ENCODE measurements at places on chromosomes 1 and 21.

GRCh38 chr1:3068564-3069431 lies at the start of gene PRDM16:
PRDM16 (plus strand) TSS chr1:3069203; CDS start chr1:3069260, 57 bp downstream.
- DNase-seq = no peak

DNA sequence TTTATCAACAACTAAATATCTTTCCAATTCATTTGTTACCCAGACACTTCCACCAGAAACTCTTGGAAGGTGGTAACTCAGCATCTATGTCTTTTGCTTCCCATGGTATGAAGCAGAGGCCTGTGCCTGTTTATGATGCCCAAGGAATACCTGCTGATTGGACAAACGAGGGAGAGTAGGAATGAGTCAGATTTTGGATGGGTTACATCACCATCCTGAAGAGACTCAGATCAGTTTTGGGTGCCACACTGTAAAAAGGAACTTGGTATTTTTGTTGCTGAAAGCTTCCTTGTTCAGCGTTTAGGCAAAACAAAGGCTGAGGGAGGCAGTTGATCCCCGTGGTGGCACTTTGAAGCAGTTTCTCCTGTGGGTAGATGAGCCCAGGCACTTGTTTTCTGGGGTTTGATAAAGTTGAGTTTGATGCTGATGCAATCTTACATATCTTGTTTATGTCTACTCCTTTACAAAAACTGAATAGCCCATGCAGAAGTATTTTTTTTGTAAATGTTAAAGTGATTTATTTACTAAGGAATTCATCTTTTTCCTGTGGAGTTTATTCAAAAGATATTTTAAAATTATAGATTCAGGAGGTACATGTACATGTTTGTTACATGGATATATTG lies 26.7 kb upstream of the CYP4X1 start:
- no peak for DNase-seq

- DNase-seq = no peak
Observed at GRCh38 chr1:210901981-210902770, 231.8 kb downstream of the KCNH1 start.

DNA sequence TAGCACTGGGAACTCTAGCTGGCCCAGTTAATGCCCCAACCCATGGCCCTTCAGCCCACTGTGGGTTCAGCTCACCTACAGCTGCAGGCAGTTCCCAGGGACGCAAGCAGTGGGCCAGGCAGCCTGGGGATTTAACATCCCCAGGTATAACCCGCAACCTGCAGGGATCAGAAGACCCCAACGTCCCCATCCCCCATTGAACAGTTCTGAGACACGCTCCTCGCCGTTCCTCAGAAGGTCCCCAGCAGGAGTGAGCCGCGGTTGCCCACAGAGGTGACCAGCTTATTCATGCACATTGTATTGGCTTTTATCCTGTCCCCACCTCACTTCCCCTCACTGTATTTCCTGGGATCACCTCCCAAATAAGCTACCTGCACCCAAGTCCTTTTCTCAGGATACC lies 5.0 kb upstream of the MATN1 start:
- DNase-seq = no peak

DNA sequence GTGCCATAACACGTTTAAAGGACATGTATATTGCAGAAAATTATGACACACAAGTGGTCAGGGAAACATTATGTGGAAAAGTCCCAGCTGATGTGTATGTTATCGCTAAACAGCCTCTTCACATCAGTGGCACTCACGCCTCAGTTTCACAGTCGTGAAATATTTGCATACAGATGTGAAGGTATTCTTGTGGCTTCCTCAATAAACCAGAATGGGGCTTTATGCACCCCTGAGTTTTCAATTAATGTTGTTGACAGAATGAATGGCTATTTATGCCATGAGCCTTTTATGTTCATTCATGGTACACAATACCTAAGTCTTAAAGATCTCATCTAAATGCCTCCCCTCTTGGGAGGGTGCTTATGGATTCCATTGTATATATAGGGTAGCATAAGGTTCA lies 202.1 kb upstream of the ADGRL2 start:
- no peak for DNase-seq

GRCh38 chr21:33546086-33546485 lies 3.2 kb downstream of the SON start:
- no peak for DNase-seq

All from activated CD4-positive, alpha-beta T cell treated with anti-CD3 and anti-CD28 coated beads, Interleukin-2, amount 50 U/mL, for 4 hours (primary cell).